ENCODE measurements at places on chromosomes 1 and 21.
A peak's percentile ranks its signal among the peaks of the same experiment; 100 is the strongest.

- no peak for DNase-seq
Measured at GRCh38 chr1:2176615-2177014, 18.0 kb downstream of the FAAP20 start.

DNA sequence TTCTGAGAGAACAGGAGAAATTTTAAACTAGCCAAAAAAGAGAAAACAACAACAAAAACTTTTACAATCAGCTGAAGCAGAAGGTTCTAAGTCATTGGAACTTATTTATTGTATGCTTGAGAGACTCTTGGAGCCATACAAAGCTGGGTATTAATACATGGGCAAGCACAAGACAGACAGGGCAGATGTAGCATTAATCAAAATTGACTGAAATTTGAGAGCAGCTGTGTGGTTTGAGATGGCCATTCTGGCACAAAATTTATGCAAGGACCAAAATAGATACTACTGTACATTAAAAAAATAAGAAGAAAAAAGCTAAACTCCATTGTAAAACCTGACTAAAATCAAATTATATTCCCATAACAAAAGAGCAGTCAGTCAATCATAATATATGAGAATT is 892.5 kb downstream of the PLA2G4A start:
- no peak for DNase-seq

DNA sequence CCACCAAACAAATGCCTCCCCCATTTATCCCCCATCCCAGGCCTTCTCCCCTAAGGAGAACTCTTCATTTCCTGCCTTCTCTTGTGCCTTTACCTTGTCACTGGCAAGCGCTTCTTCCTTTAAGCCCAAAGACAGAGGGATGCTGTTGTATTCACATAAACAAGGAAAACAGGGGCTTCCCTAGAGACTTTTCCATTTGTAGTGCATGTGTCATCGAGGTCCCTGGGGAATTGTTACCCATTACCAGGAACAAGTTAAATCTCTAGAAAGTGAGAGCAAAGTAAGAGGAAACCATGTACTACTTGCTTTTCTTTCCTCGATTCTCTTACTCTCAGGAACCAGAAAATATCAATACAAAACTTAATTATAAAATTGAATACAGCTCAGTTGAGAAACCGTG is 114.4 kb upstream of the DPT start:
- no peak for DNase-seq

- no peak for DNase-seq
Measured at GRCh38 chr1:57131701-57132394, 166.0 kb upstream of the C8B start.

- DNase-seq, result no peak
Measured at GRCh38 chr1:22530715-22531114, 32.6 kb upstream of the EPHA8 start.

- no peak for DNase-seq
Measured at GRCh38 chr1:225654688-225655508, 2.0 kb upstream of the ENAH start.

GRCh38 chr1:189834813-189835212 is 642.9 kb downstream of the BRINP3 start:
- DNase-seq, result no peak

- peak; percentile 23 for DNase-seq
Measured at GRCh38 chr1:222618001-222618879, at the start of gene MIA3. Gene MIA3 (plus strand): TSS chr1:222618097. CDS start chr1:222618111, 14 bp downstream.

- no peak for DNase-seq
Measured at GRCh38 chr1:19765623-19766022, 34.1 kb downstream of the TMCO4 start.

DNA sequence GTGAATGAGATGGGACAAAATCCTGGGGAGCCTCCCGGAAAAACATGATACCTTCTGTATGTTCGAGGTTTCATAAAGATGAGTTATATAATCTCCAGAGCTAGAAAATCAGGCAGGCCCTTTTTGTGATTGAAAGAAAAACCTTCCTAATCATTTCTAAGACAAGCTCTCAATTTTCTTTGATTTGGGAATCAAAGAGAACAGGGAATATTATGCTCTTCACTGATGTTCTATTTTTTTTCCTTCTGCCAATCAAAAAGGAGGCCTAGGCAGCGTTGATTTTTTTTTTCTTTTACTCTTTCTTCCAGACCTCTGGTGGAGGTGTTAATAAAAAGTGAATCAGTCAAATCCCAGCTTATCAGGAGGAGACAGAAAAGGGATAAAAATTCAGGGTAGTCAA is 34.5 kb downstream of the DIRAS3 start:
- no peak for DNase-seq

DNA sequence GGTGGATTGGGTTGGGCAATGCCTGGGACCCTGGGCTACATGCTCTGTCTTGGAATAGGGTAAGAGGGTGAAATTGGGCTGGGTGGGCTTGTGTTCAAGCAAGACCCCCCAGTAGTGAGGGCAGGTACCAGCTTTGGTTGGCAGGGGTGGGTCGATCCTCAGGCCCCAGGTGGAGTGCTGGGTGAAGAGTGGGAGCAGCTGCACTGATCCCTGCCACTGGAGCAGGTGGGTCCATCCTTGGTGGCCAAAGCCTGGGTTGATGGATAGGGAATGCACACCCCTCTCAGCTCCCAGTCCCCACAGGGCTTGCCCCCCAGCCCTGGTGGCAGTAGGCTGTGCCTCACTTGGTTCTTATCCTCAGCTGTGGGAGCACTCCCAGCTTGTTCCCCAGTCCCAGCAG is 135.2 kb downstream of the PCBP3 start:
- no peak for DNase-seq

DNA sequence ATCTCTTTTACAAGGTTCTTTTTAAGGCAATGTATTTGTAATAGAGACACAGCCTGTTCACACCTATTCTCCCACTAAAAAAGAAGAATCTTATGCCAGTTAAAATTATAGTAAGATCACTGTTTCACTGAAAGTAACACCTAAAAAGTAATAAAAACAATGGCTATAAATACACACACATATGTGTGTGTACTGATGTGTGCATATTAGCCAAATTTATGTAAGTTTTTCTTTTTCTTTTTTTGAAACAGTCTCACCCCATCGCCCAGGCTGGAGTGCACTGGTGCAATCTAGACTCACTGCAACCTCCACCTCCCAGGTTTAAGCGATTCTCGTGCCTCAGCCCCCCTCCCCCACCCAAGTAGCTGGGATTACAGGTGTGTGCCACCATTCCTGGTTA is 56.8 kb upstream of the SLC30A10 start:
- no peak for DNase-seq

DNA sequence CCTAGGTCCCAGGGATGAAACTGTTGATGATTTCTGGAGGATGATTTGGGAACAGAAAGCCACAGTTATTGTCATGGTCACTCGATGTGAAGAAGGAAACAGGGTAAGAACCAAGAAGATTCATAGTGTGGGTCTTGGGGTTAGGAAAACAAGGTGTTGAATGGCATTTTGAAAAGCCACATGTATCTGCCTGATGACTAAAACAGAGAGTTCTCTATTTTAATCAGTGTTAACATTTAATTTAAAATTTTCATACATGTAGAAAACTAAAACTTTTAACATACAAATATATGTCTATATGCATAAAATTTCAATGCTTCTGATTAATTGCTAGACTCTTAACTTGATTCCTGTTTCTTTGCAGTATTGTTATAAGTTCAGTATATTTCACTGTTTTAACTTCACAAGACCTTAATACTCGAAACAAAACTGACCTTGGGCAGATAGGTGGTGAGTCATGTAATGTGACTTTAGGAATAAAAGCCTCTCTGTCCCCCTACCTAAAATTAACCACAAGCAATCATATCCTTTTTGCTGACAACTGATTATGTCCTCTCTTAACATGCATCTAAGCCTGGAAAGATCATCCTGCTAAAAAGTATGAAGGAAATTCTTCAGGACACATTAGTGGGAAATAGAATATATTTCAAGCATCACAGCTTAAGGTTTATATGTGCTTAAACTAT is 95.6 kb downstream of the PTPRC start:
- DNase-seq, result no peak

GRCh38 chr21:14040386-14040785 is 170.4 kb downstream of the LIPI start:
- no peak for DNase-seq

DNA sequence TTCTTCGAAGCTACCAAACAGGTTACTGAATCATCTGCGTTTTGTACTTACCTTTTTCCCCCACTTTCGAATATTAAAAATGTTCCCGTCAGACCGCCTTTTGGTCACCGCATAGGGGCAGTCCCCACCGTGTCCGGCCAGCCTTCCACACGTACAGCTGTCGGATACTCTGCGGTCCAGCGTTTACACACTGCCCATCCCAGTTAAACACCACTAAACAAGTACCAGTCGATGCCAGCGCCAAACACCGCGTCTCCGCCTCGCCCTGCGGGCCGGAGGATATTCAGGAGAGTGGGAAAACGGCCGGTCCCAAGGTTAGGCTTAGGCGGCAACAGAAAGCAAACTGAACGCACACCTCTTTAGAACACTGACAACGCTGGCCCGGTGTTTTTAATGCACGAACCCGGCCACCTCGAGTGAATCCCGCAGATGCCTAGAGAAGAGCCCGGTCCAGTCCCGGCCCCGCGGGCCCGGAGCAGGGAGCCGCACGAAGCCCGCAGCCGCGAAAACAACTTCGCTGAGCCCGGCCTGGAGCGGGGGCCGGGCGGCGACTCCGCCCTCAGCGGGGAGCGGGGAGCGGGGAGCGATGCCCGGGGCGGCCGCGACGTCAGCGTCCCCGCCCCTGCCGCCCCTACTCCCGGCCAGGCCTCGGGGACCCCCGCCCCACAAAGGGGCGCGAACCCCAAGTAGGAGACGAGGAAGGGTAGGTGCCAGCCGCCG is 730 bp upstream of the PHF13 start:
- DNase-seq, result no peak

DNA sequence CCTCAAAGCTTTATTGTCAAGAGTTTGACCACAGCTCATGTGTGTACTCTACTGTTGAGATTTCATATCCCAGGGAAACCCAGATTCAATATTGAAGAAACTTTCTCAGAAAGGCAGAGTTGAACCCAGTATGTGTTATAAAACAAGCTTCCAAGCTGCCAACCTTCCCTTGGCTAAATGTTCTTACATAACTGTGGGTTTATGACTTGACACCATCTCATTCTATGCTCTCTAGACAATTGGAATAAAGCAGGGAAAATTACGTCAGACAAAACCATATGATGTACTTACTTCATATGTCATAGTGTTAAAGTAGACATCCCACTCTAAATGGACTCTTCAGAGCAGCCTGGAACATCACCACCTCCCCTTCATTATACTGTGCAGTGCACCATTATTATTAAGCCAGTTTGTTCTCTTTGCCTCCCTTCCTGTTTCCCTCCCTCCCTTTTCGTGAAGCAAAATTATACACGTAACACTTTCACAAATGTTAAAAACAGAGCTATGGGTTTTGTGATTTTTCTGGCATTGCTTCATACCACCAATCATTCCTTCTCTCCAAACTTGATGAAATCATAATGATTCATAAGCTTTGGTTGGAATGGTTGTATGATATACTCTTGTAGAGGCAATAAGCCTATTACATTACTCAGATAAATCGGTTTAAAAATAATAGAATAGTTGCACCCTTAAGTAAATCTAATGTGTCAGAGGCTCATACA is 507.2 kb downstream of the LTN1 start:
- DNase-seq, result no peak

DNA sequence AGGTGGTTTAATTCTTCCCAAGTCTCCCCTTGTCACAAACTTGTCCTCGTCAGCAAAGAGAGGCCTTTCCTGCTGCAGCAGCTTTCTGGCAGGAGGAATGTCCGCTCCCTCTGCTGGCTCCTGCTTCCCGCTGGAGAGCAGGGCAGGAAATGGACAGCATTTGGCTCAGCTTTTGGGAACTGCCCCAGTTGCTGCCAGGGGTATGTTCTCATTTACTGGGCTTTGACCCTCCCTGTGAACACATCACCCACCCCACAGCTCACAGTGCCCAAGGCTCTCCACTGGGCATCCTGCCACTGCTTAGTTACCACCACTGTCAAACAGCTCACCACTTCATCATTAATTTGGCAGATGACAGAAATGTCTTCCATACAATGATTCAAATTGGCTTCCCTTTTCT is 75.4 kb downstream of the MRPL37 start:
- DNase-seq, result no peak

DNA sequence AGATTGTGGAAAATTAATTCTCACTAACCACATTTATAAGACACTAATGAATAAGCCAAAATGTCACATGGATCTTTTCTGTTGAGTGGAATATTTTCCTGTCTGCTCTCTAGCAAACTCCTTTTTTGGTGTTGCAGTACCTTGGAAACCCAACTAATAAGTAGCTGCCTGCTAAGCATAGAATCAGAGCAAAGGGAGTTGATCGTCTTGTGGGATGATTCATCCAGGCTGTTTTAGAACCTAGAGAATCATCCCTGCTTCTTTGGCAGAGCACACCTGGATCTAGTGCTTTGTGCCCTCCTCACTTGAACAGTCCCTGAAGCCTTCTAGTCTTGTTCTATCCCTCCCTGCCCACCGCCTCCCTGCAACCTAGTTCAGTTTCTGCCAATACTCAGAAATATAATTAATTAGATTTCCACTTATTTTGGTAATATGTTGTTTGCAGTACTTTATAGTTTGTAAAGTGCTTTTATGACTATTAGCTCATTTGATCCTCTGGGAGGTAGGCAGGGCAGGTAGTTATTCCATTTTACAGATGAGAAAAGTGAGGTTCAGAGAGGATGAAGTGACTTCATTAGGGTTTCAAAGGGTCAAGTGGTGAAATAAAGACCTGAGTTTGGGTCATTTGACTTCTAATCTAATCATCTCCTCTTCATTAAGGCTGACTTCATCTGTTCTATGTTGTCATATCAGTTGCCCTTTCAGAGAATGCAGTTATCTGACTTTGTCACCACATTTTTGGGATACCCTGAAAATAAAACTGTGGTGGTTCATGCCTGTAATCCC is 2.5 kb downstream of the AGO4 start:
- DNase-seq, result no peak

GRCh38 chr1:63276624-63277023 is 45.7 kb upstream of the FOXD3 start:
- DNase-seq, result no peak

DNA sequence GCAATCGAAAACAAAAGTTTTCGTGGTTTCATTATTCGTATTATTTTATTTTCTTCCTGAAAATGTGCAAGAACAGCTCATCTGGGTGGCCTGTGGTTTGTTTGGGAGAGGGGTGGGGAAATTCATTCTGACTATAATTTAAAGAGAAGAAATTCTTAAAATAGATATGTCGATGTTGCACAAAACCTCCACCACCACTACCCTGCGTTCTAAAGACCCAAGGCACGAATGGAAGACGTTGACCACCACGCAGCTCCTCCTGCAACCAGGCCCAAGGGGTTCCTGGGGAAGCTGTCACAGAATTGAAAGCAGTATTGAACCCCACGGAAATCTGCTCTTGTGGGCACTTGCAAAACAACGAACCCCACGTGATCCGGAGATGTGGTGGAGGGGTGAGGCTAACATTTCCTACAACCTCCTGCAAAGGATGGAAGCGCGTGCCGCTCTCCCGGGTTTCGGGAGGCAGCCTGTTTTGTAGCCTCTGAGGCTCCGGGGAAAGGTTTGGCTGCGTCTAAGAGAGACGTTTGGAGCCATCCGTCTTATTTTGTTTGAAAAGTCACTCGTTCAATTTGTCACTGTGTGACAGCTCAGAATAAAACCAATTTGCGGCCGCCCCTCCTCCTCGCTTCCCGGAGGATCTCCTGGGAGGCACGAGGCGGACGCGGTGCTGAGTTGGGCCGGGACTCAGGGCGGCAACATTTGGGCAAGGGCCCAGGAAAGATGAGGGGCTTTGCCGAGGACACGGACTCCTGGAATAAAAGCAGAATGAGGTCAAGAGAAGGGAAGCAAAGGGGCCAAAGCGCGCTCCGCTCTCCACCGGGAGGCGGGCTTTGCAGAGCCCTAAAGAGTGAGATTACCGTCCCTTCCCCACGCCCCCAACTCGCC is 810 bp upstream of the HLX start:
- DNase-seq, result no peak
